NCI-H2227 treated with DMSO at 0.1 percent for 48 hours (cell line): ENCODE measurements at places on chromosomes 2 and 18.

- DNase-seq, result no peak
Observed at GRCh38 chr2:74945788-74946331, 12.6 kb upstream of the POLE4 start.

DNA sequence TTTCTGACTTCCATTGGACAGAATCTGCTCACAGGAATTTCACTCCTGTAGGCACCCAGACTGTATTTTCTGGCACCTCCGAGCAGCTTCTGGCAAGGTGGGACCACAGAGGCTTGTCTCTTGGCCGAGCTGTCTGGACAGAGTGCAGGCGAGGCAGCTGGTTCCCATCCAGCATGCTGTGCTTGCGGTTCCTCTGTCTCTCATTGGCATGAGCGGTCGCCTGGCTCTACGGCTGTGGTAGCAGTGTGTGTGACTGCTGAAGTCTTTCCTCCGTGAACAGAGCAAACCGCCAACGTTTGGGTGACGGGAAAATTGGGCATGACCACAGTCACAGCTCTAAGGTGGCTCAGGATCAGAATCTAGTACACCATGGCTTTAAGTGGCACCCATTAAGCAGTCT lies 411.7 kb upstream of the NETO1 start:
- no peak for DNase-seq

DNA sequence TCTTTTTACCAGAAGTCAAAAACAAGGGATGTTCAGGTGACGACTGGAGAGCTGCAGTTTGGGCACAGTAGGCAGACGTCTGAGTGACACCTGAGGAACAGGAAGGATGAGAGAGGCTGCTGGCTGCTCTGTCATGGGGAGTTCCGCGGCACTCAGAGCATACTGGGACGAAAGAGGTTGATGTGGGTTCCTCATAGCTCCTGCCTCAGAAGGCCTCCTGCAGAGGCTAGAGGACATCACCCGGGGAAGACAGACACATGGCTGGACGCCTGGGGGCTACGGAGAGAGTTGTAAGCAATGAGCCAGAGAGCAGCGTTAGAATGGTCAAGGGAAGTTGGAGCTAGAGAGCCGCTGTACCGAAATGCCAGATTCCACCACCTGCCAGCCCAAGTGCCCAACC lies 45.1 kb upstream of the GLI2 start:
- DNase-seq, result no peak

- no peak for DNase-seq
Observed at GRCh38 chr2:1800716-1801388, 56.5 kb upstream of the PXDN start.

DNA sequence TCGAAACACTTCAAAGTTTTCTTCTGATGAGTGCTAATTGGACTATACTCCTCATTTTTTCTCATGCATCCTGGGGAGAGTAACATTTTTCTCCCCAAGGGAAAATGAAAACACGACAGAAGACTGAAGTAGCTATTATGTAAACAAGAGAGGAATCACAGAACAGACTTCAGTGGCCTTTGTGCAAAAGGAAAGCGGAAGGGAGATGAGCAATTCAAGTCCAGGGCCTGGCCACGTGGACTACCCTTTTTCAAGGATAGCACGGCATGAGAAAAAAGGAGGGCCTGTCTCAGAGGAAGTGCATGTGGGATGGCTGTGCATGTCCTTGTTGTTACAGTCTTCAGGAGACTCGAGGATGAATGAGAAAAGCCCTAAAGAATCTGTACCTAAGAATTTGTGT lies 43.8 kb upstream of the KCNE4 start:
- no peak for DNase-seq

- no peak for DNase-seq
Observed at GRCh38 chr2:41129988-41130387, 678.1 kb upstream of the SLC8A1 start.

GRCh38 chr2:149364839-149365238 lies 34.5 kb downstream of the LYPD6 start:
- DNase-seq, result no peak

GRCh38 chr2:173373290-173373689 lies 18.6 kb downstream of the CDCA7 start:
- no peak for DNase-seq

- no peak for DNase-seq
Observed at GRCh38 chr2:75379476-75380210, 180.3 kb upstream of the TACR1 start.

GRCh38 chr2:215883799-215884198 lies 129.6 kb downstream of the MREG start:
- DNase-seq, result no peak

- DNase-seq, result no peak
Observed at GRCh38 chr18:26971409-26971808, 105.9 kb upstream of the AQP4 start.

DNA sequence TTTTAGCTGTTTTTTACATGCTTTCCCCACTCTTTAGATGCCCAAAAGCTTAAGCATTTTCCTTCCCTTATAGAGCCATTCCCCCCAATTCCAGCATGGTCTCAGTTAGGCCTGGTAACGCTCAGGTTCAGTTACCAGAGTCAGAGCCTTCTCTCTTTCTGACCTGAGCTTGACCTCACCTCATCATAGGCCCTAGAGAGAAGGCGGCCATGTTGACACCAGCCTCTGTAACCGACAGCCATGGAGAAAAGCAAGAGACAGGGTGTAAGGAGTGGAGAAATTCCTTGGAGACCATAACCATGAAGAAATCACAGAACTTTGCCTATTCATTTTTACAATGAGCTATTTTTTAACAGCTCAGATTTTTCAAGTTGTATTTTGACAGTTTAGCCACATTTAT lies 99.4 kb downstream of the RTN4 start:
- DNase-seq, result no peak

DNA sequence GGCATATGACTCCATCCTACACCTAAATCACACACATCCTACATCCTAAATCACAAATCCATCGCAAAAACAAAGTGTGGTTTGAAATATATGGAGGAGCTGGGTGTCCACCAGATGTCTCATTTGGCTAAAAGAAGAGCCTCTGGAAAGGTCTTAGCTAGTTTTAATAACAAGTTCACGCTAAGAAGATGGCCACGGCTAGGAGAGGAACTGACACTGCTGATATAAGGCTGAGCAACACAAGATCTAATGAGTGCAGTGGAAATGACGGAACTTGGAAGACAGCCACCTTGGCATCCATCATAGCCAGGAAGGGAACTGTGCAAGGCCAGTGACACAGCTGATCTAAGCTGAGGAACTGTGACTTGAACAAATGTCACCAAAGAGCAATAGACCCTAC lies 60.0 kb upstream of the AGAP1 start:
- no peak for DNase-seq

- DNase-seq, result no peak
Observed at GRCh38 chr2:14927021-14927564, 294.6 kb downstream of the LRATD1 start.

GRCh38 chr2:101751875-101752619 lies 54.5 kb downstream of the MAP4K4 start:
- no peak for DNase-seq

DNA sequence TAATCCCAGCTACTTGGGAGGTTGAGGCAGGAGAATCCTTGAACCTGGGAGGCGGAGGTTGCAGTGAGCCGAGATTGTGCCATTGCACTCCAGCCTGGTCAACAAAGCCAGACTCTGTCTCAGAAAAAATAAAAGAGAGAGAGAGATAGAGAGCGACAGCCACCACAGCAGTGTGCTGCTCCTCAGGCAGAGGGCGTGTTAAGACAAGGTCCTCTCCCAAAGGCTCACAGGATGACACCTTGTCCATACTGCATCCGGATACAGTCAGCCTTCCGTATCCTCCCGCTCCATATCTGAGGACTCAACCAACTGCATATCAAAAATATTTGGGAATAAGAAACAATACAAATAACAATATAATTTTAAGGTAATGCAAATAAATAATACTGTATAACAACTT lies 20.1 kb downstream of the ARL4C start:
- DNase-seq, result no peak

DNA sequence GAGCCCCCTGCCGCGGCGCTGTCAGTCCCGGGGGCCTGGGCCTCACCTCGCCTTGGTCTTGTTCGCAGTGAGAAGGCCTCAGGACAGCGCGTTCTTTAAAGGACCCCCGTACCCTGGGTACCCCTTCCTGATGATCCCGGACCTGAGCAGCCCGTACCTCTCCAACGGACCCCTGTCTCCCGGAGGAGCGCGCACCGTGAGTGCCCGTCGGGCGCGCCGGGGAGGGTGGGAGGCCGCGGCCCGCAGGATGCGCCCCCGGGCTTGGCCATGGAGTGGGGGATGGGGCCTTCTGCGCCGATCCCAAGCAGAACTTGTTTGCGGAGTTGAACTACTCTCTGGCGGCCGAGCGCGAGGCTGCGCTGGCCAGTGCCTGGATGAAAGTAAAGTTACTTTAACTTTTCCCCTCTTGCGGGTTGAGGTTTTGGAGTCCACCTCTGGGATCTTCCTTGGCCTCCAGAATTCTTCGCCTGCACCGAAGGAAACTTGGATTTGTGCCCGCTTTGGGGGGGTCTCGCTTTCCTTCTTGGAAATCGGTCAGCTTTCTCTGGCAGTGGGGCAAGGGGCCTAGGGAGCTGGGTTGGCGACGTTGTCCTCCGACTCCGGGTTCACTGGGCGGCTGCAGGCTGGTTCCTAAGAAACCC lies 1.2 kb downstream of the TCF7L1 start:
- DNase-seq, result no peak

GRCh38 chr2:106160786-106161261 lies 33.3 kb downstream of the UXS1 start:
- DNase-seq, result no peak

- no peak for DNase-seq
Observed at GRCh38 chr18:43877616-43878321, 600.5 kb upstream of the SYT4 start.

DNA sequence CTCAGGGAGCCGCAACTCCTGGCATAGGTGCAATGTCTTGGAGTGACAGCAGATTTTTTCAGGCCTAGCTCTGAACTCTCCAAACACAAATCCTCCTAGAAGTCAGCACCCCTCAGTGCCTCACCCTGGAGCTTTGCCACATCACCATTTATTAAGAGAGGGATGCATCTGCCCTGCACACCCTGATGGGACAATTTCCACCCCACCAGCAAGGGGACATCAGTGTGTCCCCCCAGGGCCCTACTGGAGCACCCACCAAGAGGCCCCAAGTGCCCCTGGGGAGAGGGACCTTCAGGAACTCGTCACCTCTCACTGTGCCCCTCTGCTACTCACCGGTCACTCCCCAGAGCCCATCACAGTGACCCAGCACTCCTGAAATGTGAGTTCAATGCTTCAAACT lies 144.7 kb downstream of the NDUFA10 start:
- no peak for DNase-seq

DNA sequence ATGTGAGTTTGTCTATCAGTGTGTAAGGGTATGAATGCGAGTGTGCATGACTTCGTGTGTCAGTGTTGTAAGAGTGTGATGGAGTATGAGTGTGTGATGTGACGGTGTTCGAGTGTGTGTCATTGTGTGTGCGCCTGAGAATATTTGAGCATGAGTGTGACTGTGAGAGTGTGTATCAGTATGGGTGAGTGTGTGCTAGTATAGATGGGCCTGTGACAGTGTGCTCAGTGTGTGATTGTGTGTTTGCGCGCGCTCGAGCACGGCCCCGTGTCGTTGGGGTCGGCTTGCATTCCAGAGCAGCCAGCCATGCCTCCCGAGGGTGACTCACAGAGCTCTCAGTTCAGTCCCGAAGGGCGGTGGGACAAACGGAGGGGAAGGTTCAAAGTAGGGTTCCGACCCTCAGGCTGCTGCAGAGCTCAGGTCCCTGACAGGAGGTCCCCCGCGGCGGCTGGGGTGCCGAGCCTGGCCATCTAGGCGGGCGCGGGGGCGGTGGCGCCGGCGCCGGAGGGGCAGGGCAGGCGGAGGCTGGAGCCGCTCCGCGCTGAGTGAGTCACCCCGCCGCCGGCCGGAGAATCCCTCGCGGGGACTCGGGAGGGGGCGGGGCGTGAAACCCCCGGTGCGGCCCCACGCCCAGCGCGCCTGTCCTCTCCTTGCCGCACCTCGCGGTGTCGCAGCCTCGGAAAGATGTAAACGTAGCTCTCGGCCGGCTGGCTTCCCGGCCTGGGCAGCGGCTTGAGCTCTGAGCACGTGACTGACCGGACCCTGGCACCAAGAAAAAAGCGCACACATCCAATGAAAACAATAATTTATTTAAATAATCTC lies 3.8 kb downstream of the DLX2 start:
- DNase-seq, result no peak

DNA sequence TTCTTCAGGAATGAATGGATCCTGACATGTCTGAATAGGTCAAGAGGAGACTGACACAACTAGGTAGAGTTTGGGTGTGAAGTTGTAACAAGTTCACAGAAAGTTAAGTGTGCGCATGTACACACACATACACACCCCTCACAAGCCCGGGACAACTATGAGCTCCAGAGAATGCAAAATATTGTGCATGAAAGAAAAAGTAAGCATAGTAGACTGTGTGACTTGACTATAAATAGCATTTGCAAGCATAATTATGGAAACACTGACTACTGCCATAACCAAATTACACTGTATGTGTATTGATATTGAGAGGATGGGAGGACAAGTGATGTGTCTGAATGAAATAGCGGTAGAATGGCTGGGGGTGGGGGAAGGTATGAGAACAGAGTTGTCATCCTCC lies 157.1 kb upstream of the NCK2 start:
- DNase-seq, result no peak

DNA sequence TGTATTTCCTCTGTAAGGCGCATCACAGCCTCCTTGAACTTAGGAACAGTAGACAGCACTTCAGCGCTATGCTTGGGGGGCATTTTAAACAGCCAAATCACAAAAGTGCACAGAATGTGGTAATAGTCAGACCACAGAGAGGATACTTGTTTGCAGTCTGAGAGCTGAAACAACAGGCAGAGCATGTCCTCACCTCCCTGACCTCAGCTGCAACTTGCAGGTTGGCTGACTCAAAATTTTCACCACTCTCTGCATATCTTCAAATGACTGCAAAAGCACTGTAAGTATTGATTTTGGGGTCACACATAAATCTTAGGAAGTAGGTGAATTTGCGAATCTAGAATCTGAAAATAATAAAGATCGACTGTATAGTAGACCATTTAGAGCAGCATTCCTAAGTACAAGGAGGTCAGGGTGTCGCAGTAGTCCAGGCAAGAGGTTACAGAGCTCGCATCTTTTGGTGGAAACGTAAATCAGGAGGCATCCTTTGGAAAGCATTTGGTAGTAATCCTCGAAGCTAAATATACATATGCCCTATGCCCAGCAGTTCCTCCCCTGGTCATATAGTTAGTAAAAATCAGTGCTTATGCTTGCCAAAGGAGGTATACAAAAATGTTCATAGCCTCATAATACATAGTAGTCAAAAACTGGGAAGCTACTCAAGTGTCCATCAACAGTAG lies 108.2 kb upstream of the MYCN start:
- DNase-seq, result no peak

DNA sequence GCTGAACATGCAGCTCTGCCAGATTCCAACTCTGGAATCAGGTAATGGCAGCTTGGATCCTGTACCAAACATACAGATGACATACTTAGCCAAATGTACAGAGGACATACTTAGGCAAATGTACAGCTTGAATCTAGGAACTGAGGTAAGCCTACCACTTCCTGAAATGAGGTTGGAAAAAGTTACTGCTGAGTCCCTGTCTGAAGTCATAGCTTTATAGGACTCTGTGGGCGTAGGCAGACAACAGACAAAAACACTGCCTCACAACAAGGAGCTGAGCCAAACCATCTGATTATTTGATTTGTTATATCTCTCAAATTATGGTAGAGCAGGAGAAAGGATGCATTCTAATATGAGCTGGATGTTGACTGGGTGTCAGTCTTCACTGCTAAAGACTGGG lies 290.2 kb upstream of the TCF4 start:
- no peak for DNase-seq

- DNase-seq, result no peak
Observed at GRCh38 chr2:109322111-109322510, 193.1 kb downstream of the SH3RF3 start.

- DNase-seq, result no peak
Observed at GRCh38 chr18:47944972-47945852, 14.8 kb upstream of the SMAD2 start.

- no peak for DNase-seq
Observed at GRCh38 chr18:9055185-9055584, 47.3 kb upstream of the NDUFV2 start.
